ENCODE measurements at places on chromosomes 12 and 14.

DNA sequence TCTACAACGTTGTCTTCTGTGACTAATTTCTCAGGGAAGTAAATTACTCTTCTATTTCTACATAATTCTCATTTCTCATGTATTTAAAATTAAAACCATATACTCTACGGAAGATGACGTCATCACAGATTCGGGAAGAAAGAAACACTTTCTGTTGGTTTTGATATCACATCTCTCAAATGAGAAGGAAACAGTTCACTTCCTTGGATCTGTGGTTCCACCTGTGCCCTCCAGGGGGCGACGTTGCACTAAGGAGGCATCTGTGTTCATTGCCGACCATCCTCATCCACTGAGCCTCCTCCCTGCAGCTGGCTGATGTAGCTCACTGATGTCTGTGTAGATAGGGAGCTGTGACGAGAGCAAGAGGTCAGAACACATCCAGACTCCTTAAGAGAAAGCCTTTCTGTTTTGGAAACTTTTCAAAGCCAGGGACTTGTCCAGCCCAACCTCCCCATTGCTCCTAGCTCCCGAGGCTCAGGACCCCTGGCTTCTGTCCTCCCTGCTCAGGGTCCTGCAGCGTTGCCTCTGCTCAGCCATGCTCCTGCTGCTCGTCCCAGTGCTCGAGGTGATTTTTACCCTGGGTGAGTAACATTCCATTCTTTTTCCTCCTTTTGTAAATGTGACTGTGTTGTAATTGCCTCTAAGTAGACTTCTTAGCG lies 172.7 kb upstream of the OR4E1 start:
- peak; percentile 28 for DNase-seq

DNA sequence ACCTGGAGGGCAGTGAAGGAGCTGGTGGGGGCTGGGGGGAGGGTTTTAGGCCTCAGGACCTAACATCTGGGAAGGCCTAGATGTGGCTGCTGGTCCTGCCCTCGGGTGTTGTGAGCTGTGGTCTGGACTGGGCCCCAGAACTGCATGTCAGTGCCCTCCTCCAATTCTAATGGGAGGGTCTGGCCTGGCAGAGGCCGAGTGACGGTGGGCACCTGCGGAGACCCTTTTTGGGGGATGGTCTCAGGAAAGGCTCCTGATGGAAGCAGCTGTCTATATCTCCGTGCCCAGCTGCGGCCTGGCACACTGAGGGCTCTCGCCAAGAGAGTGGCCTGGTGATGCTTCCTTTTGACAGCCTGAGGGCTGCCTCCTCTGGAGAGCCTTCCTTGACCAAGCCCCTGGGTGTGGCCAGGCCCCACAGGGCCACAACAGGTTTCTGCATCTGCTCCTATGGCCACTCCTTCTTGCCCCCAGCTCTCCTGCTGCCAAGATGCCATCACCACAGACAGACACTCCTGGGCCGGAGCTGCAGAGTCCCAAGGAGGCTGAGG lies 5.3 kb downstream of the EXOC3L4 start:
- DNase-seq, result no peak

DNA sequence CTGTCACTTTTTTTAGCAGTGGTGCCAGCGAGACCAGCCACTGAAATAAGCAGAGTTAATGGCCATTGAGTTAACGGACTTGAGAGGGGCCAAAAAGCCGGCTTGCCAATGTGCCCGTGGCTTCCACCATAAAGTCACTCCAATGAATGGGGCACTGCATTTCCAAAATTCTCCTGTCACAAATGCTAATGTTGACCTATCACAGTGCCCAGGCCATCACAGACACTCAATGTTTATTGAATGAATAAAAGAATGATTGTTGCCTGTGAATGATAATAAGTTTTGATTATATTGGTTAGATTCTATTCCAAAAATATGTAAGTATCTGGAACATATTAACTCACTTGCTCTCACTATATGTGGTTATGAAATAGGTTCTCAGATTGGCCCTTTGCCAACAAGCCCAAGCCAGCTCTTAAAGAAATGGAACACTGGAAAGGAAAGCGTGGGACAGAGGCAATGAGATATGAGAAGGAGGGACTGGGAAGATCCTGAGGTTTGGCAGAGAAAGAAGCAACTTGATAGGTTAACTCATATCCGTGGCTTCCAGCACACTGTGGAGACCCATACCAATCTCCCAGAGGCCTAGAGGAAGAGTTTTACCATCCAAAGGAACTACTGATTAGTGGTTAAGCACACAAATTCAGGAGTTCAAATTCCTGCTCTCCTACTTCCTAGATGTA lies 108.7 kb downstream of the BTG1 start:
- DNase-seq, result no peak

GRCh38 chr12:107320033-107320928 lies 226.9 kb upstream of the CRY1 start:
- DNase-seq, result peak; percentile 43

DNA sequence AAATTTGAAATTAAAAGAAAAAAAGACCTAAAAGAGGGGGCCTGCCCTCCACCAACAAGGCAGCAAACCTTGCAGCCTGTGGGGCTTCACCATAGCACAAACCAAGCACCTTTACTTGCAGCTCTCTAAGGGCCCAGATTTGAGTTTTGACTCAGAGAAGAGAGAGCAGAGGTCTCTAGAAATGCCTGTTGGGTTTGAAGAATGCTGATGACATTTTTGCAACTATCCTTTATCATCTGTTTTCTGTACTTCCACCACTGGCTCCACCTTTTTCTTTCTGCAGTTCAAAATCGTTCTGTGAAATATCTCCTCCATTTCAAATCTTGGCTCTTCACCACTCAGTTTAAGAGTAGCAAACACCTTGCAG lies 83.8 kb upstream of the HMGA2 start:
- no peak for DNase-seq

DNA sequence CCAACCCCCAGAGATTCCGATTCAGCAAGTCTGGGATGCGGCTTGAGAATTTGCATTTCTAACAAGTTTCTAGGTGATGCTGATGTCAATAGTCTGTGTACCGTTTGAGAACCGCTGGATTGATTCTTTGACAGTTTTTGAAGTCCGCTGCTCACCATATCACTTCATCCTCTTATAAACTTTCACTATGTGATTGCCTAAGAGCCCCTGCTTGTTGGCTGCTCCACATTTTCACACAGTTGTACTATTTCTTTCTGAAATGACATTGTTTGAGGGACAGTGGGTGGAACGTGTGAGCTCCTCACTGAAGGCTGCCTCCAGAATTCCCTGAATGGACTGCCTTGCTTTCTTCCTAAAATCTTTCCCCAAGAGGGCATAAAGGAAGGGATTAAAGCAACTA lies 7.7 kb downstream of the C3AR1 start:
- DNase-seq, result no peak

- DNase-seq, result no peak
These were observed 9.3 kb upstream of the ESPL1 start for GRCh38 chr12:53258541-53259539.

Data from activated gamma-delta T cell treated with anti-CD3 and anti-CD28 coated beads, Interleukin-2, amount 50 U/mL, for 16 hours (primary cell).